ENCODE measurements at places on chromosomes 3 and 15.

- DNase-seq: no peak
Measured at GRCh38 chr3:102235679-102236078, 199.1 kb upstream of the ZPLD1 start.

DNA sequence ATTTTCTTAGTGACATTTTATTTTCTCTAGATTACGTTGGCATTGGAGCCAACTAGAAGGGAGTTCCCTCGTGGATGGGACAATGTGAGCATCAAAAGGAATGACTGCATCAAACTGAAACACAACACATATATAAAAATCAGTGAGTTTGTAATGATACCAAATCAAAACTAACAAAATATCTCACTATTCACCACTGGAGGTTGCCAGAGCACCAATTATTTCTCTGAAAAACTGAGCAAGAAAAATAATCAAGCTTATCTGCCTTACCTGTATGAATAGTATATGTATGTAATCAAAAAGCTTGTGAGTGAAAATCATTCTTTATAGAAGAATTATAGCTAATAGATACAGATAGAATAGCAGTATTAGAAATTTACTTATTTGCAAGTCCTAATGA, 46.8 kb upstream of the OTOL1 start:
- DNase-seq: no peak

DNA sequence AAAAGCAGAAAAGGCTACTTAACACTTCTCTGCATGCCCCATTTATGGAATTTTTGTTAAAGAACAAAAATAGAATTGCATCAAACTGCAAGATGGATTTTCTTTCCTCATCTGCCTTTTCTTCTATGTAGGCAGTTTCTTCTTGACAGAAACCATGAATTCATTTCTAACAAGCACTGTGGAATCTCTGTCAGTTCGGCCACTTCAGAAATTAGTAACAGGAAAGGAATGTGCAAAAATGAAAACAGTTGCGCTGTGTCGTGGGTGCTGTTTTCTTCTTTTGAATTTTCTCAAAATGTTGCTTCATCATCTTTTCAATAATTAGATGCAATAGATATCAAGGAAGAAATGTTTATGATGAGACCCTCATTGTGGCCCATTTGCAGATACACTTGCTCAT, 151.6 kb downstream of the FOXB1 start:
- DNase-seq: no peak

DNA sequence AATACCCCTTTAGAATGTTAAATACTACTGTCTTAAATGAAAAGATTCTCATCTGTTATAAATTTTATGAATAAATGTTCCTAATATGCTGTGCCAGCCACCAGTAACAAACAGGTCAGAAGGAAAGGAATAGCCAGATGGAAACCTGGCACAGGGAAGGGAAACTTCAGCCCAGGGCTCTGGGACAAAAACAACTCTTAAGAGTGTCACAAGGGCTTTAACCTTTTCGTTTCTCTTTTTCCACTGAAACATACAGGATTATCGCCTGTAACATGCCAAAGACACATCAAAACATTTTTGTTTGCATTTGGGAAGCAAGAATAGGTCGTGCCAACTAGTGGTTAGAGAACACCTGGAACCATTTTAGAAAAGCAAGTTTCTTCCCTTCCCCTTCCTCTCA, 109.0 kb upstream of the NEDD4 start:
- no peak for DNase-seq

- no peak for DNase-seq
Measured at GRCh38 chr3:25273582-25274171, 154.4 kb upstream of the RARB start.

DNA sequence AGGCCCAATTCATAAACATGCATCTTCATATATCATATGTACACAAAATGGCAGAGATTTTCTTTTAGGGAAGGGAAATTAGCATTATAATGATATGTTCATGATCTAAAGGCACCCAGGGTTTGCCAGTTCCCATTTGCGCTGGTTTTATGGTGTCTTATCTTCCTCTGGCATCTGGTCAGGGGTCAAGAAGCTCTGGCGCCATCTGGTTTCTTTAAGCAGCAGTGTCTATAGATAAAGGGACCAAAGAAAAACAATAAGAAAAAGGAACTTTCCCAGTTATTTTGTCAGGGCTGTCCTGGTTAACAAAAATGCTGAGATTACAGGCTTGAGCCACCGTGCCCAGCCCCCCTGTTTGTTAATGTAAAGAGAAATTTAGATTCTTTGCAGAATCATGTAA, 3.3 kb upstream of the DCP1A start:
- DNase-seq: peak; percentile 9

GRCh38 chr15:56537881-56538280, 72.9 kb upstream of the MNS1 start:
- DNase-seq: no peak

- no peak for DNase-seq
Measured at GRCh38 chr3:12188328-12188648, 29.6 kb upstream of the TIMP4 start.

GRCh38 chr15:66764072-66764786, 62.2 kb downstream of the SMAD6 start:
- DNase-seq: peak; percentile 37

DNA sequence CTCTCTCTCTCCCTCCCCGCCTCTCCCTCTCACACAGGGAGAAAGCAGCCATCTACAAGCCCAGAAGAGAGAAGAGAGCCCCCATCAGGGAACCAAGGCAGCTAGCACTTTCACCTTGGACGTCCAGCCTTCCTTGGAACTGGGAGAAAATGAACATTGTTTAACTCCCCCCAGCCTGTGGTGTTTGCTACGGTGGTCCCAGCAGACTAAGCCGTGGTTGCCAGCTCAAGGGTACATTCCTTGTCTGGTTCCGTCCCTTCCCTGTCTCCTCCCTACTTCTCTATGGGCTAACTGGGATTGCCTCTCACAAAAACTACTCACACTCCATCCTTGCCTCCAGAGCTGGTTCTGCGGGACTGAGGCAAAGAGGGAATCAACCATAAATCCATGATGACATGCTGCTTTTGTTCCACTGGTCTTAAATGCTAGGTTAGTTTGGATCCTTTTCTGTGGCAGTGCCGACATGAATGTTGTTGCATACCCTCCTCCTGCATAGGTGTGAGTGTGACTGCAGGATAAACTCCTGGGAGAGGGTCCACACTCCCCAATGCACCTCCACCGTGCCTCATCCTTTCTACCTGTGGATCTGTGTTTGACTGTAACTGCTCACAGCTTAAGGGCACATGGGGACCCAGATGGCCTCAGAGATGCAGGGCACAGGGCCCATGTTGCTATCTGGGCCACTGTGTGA, 12.0 kb downstream of the C3orf22 start:
- DNase-seq: no peak

GRCh38 chr15:33735143-33735542, 233.2 kb upstream of the CHRM5 start:
- DNase-seq: no peak

DNA sequence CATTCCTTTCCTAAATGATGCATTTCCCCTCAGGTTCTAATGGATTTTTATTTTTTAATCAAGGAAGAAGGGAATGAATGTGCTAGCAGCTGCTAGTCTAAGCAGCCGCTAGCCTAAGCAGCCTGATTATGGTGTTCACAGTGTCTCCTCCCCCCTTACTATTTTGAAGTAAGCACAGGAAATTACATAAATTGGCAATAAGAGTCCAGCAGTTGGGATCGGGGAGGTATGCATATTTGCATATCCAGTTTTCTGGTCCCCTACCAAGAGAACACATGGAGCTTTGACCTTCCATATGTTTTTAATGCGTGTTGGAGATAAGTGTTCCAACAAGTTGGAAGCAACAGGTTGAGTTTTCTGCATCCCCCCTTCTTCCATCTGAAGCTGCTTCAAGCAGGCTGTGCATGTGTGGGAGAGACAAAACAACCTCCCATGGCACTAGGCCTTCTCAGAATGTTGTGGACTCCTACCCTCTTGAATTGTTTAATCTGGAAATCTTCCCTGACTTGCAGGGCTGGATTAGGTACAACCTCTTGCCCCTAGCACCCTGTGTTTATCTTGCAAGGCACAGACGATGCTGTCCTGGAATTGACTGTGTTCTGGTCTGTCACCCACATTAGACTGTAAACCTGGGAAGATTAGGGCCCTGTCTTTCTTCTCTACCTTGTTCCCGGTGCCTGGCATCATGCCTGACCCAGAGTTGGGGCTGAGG, 124.8 kb upstream of the LRIG1 start:
- peak; percentile 30 for DNase-seq

- DNase-seq: no peak
Measured at GRCh38 chr15:71044006-71044405, 71.3 kb upstream of the THSD4 start.

- no peak for DNase-seq
Measured at GRCh38 chr15:74812533-74812932, at the start of gene LMAN1L. TSS of gene LMAN1L (plus strand) at chr15:74812835. CDS start at chr15:74812855, 20 bp downstream.

DNA sequence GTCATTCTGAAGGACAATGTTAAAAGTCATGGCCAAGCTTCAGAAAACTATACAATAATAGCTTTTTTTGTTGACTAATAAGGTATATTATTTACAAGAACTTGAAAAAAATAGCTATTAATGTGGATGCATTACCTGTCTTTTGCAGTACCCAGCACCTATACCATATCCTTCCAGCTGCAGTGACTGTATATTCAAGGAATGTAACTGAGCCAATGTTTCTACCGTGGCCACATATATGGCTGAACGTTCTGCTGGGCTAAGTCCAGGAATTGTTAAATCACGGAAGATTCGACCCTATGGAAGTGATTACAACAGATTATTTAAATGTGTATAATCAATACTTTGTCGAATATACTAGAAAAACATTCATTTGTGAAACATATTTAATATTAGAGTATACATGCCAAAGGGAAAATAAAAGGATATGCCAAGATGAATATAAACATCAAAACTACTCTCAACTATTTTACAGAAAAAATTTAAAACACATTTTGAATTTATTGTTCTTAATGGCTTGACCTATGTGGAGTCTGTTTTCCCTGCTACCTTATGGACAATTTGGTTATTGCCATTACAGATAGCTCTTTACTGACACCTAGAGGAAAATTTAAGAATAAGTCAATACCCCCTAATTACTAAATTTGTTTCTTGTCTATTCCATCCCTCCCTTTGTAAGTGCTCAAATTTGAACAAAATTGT, 17.6 kb downstream of the ACAD11 start:
- DNase-seq: peak; percentile 53

GRCh38 chr3:54123003-54123775, 837 bp downstream of the CACNA2D3 start:
- DNase-seq: no peak

DNA sequence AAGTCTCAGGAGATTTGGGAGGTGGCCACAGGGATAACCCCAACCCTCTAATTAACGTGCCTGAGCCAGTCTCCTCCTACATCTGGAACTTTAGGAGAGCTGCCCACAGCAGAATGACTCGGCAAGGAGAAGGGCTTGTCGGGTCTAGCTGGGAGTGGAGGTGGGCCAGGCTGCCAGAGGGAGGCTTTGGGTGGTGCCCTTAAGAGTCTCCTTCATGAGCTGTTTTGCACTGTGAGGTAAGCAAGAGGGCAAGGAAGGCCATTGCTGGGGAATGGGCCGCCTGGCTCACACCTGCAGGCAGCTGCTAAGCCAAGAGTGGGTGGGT, 3.6 kb upstream of the TNK2 start:
- no peak for DNase-seq

- DNase-seq: no peak
Measured at GRCh38 chr15:85955501-85956391, 123.9 kb upstream of the AGBL1 start.

DNA sequence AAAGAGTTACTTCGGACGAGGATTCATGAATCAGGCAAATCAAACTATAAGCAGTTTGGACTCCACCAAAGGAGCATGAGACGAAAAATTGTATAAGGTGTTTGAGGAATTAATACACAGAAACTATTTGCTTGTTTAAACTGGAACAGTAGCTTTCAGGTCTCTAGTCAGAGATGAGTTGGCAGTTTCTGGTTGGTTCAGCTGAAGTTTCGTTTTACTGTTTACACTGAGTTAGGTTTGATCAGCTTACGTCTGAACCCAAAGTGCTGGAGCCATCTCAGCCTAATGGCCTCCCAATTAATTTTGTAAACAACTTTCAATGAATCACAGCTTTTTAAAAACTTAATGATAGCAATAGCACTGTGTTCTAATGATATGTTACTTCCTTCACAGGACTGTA, 703.7 kb downstream of the NLGN1 start:
- DNase-seq: no peak

- no peak for DNase-seq
Measured at GRCh38 chr3:5294356-5294755, 106.8 kb downstream of the EDEM1 start.

DNA sequence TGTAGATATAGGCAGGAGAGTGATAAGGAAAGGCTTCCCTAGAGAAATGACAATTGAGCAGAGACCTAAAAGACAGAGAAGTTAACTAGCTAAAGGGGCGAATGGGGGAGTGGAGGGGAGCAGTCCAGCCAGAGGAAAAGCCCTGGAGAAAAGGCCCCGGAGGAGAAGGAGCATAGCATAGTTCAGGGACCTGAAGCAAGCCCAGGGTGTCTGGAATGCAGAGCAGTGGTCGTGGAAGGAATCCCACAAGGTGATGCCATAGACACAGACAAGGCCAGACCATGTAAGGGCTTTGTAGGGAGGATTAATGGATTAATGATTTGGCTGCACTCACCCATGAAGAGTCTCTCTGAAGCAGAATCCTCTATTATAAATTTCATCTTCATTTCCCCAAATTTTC, 45.8 kb upstream of the LRRN1 start:
- no peak for DNase-seq

GRCh38 chr15:85583442-85583841, 203.0 kb downstream of the AKAP13 start:
- DNase-seq: no peak

GRCh38 chr3:177820683-177821316, 623.5 kb upstream of the TBL1XR1 start:
- DNase-seq: no peak

DNA sequence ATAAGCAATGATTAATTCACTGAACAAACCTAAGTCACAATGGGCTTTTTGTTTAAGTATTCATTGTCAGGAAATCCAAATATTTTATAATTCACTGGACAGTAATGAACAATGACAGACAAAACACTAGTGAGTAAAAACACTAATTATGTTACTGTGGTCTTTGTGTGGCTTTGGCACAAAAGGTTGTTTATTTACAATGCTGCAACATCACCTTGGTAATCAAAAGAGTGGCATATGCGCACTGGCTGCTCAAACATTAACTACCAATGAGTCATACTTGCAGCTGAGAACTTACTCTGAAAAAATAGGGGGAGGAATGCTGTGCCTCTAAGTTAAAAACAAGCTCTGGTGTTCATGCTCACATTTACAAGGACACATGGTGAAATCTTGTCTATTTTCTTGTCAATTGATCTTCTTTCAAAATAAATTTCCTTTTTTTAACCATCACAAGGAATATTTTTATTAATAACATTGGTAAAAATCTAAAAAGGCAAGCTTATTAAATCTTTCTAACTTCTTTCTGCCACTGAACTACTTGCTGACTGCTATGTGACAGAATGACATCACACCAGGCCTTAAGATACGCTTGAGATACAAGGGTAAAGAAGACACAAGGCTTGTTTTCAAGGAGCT, 85.2 kb upstream of the PPIB start:
- peak; percentile 25 for DNase-seq

DNA sequence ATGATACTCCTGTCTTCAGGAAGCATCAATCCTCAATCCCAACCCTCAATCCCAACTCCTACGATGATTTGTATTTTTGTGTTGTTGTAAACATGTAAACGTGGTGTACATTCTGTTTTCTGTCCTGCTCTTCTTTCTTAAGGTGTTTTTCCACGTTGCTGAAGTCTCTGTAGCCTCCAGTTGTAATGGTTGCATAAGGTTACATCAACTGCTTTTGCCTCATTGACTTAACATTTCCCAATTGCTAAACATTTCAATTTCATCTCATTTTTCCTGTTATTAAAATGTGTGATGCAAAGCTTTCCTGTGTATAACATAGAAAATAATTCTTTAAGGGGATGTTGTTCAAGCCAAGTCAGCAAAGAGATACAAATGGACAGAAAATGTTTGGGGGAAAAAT, 33.4 kb downstream of the HRH1 start:
- DNase-seq: no peak

Data from skin of body (tissue), 3 donors.